ENCODE measurements at places on chromosomes 5 and 9.

DNA sequence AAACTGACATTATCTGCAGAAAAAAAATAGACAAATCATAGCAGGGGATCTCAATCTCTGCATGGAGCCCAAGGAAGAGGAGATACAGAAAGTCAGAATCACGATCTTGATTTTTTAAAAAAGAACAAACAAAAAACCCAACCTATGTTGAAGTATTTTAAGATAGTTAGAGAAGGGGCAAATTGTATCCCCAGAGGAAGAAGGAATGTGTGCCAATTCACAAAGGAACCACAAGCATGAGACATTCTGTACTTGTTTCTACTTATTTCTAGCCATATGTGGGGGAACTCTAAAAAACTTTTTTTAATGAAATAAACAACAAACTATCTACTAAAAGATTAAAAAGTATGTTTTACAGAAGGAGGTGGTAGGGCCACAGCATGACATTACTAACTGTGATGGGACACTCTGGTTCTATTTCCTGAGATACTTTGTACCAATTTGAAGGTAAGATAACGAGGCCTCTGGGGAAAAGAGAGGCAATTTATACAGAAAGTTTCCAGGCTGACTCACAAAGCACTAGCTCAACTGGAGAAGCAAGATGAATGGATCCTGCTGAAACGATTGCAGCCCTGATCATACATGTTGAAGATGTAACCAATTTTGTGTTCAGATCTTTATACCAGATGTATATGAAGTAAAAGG lies 22.5 kb downstream of the RANBP3L start:
- no peak for DNase-seq

DNA sequence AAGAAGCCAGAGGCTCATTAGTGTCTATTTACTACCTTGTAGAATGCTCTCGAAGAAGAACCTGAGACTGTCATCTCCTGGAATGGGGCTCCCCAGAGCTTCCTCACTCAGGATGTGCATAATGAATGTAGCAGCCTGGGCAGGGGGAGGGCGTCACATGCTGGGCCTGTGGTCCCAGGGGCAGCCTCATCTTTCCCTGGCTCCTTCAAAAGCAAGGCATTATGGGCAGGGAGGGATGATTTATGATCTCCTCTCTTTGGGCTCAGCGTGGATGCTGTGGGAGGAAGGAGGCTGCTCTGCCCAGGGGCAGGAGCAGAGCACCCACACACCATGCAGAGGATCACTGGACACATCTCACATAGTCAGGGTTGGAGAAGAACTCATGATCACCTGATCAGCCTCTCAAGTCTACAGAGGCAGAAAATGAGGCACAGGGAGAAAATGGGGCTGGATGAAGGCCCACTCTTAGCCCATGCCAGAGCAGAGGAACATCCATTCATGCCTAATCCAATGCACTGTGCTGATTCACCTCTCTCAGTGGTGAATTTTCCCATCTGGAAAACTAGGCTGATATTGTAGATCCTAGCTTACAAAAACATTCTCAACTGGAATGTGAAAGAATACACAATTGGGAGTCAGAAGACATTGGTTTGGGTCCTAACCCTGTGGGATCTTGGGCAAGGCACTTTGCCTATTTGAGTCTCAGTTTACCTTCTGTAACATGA lies 173.7 kb downstream of the CARTPT start:
- no peak for DNase-seq

GRCh38 chr9:119689879-119690278 lies 320.6 kb upstream of the BRINP1 start:
- DNase-seq: no peak

- no peak for DNase-seq
These were observed 734 bp downstream of the KIF27 start for GRCh38 chr9:83920469-83920926.

DNA sequence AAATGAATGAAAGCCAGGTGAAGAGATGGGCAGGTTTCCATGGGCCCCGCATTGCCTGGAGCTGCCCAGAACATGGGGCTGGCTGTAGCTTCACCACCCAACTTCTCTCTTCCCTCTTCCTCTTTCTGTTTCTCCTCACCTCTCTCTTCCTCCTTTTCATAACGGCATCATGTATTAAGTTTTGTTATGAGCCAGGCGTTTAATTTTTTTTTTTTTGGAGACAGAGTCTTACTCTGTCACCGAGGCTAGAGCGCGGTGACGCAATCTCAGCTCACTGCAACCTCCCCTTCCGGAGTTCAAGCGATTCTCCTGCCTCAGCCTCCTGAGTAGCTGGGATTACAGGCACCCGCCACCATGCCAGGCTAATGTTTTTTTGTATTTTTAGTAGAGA lies 13.0 kb upstream of the SPINK4 start:
- no peak for DNase-seq

Data from skeletal muscle cell (primary cell).